Kidney epithelial cell (primary cell): ENCODE measurements at places on chromosomes 11 and 22.

- DNase-seq: no peak
These were observed 22.1 kb downstream of the GDPD5 start for GRCh38 chr11:75503531-75504099.

DNA sequence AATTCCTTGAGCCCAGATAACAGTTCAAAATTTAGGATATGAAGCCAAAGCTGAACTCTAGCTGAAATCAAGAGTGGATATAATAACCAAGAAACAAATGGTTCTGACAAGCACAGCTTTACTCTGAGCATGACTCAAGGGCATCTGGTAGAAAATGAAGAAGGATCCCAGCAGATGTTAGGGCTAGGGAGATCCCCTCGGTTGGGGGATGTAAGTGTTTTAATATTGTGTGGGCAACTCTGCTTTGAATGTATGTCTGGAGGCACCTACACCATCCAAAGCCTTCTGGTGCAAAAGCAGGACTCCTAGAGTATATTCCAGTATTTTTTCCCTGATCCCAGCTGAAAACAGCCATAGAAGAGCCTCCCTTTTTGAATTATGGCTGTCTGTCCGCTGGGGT is 61.7 kb downstream of the FLI1 start:
- no peak for DNase-seq

DNA sequence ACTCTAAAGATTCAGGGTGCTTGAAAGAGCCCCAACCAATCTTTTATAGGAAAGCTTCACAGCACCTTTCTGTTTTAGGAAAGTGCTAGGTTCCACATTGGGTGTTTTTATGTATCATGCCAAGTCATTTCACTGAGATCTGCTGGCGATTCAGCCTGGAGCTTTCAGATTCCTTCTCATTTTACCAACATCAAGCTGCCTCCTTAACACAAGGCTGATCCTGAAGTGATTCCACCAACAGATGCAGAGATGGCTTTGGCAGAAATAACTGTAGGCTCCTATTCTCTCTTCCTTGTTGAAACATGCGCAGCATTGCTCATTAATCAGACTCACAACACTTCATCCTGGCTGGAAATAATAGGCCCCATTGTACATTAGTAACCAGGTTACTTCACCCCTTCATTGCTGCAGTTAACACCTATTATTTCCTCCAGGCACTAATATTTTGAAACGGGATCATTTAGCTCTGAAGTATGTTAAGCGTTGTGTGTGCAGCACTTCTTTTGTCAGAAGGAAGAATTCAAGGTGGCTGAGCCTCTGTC is 89.0 kb downstream of the OPCML start:
- no peak for DNase-seq

- DNase-seq: no peak
These were observed 139.9 kb upstream of the PLET1 start for GRCh38 chr11:112400476-112401014.

- no peak for DNase-seq
These were observed 32.6 kb downstream of the APOL1 start for GRCh38 chr22:36285545-36285944.

DNA sequence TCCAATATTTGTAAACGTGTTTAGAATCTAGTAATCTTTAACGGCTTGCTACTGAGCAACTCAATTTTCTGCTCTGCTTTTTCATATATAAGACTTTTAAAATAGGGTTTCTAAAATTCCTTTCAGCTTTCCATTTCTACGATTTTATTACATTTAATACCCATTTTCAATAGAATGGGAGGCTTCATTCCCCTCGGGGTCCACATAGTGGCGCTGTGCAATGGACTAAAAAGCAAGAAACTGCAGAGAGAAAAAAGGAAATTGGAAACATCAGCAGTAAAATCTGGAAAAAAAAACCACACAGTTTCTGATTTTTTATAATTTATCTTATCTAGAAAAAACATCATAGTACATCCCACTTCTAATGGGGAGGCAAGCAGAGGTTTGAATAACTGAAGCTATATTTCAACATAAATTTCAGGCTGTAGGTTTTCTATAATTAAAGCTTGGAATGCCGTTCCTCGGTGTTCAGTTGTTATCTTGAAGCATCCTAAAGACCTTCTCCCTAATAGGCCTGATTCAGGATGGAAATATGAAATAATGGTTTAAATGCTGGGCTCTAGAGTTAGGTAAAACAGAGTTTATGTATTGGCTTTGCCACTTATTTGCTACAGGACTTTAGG is 18.7 kb upstream of the JHY start:
- no peak for DNase-seq

GRCh38 chr11:112051768-112052167 is 22.0 kb downstream of the PIH1D2 start:
- no peak for DNase-seq

DNA sequence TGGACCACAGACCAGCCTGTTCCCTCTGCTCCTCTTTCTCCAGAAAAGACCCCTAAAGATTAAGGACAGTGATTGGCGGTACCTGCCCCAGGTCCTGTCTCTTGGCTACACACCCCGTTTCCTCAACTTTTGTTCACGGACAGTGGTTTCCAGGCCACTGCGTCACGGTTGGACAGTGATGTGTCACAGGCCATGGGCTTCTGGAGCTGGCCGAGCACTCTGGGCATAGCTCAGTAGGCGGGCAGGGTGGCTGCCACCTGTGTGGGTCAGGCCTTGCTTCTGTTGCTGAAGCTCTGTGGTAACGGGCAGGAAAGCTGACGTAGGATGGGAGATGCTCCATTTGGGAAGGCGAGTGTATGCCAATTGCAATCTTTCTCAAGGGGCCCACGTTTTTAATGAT is 13.6 kb downstream of the TUB start:
- DNase-seq: no peak

DNA sequence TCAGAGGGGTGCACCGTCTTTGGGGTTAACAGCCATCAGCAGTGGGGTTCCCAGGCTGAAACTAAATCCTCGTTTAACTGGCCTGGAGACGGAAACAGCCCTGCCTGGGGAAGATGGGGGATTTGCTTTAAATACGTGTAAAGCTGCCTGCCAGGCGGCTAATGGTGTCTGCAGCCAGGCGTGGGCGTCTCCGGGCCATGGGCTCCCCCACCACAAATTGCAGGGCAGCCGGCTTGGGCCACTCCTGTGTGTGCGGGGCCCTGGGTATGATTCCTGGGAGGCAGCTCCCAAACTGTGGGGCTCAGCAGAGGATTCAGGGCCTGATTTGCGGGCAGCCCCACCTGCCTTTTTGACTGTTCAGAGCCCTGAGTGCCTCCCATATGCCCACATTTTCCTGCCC is 110.5 kb downstream of the KCNQ1 start:
- DNase-seq: no peak

DNA sequence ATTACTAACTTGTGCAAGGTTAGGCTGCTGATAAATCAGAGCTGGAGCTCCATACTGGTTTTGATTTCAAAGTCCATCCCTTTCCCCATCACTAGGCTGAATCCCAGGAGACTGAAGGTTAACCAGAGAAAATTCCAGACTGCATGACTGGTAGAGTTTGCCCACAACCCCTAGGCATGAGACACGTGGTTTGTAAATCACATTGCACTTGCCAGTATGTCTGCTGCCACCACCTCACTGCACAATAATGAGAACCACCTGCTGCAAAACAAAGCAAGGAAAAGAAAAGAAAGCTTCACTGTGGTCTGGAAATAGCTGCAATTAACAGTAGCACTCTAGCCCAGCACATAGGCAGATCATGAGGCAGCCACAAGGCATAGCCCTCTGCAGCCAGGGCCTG is 67.6 kb upstream of the NTM start:
- no peak for DNase-seq

GRCh38 chr11:69521457-69521856 is 40.0 kb downstream of the LINC01488 start:
- DNase-seq: no peak

- DNase-seq: no peak
These were observed 135.5 kb downstream of the ETS1 start for GRCh38 chr11:128451652-128452470.

DNA sequence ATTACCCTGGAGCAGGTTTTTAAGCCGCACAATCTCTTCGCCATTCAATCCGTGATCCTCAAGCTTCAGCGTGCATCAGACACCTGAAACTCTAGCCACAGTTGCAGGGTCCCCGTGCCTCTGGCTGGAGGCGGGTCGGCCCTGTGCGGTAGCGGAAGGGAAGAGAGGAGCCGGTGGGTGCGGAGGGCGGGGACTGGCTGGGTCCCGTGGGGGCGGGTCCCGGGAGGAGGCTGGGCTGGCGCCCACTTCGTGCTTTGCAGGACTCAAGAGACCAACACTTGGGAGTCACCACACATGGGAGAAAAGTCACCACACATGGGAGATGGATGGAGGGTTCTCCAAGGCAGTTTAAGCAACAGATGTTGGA is 772 bp downstream of the C22orf15 start:
- DNase-seq: no peak

- DNase-seq: no peak
These were observed 25.5 kb upstream of the CECR2 start for GRCh38 chr22:17343766-17344165.
